ENCODE measurements at places on chromosomes 13 and 19.

DNA sequence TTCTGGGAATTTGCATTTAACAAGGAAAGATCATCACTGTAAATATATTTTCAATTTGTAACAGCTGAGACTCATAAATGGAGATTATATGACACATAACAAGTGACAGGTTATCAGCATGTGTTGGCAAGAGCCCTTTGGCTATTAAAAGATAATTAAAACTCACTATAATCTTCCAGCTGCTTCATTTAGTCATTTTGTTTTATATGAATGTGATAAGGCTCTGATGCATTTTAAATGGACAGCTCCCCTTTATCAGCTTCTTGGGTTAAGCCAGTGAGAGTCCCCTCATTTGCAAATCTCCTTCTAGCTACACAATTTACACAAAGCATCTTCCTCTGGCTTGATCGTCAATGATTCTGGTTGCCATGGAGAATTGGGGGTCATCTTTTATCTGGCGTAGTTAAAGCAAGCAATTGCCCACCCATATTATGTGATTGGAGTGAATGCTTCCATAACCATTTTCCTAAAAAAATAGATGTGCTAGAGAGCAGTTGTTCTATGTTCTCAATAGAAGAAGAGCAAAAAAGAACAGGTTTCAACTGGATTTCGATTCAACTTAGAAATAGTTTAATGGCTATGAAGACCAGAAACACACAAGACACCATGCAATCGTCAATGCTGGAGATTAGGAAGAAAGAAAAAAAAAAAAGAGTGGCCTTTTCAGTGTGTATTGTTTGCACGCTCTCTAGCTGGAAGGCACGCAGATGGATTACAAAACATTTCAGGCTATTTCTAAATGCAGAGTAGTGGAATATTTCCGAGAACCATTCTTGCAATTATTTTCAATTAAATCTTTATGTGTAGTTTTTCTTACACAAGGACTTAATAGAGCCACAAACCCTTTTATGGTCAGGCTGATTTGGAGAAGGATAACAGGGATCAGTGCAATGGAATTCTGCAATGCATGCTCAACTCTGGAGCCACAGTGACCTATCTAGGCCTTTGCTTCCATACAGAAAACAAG is 27.4 kb downstream of the STARD13 start:
- DNase-seq: peak; percentile 33

- DNase-seq: no peak
Measured at GRCh38 chr19:33553530-33554310, 32.1 kb upstream of the PEPD start.

- DNase-seq: no peak
Measured at GRCh38 chr13:36837354-36838092, 18.5 kb downstream of the RFXAP start.

GRCh38 chr13:80249516-80250212 is 91.3 kb downstream of the SPRY2 start:
- DNase-seq: no peak

- no peak for DNase-seq
Measured at GRCh38 chr13:89967701-89968100, 1379.8 kb upstream of the MIR17HG start.

GRCh38 chr19:19866611-19867248 is 1.0 kb downstream of the ZNF253 start:
- peak; percentile 9 for DNase-seq

GRCh38 chr13:25037057-25037813 is 58.7 kb upstream of the PABPC3 start:
- peak; percentile 57 for DNase-seq

GRCh38 chr19:10651851-10652250 is 2.3 kb upstream of the ILF3 start:
- no peak for DNase-seq

DNA sequence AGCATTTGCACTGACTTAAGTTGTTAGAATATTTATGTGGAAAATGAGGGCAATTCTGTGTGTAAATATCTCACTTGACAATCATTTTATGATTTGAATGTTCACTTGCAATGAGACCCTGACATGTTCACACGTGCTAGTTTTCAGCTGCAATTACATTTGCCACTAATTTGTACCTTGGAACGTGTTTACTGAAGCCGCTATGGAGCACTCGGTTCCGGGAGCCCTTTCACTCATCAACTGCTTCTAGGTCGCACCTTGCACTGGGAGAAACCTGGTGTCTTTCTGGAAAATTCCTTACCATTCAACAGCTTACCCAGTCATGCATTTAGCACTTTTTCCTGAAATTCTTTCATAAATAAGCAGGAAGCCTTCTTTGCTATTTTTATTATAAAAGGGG is 229.6 kb downstream of the ZIC5 start:
- DNase-seq: no peak

DNA sequence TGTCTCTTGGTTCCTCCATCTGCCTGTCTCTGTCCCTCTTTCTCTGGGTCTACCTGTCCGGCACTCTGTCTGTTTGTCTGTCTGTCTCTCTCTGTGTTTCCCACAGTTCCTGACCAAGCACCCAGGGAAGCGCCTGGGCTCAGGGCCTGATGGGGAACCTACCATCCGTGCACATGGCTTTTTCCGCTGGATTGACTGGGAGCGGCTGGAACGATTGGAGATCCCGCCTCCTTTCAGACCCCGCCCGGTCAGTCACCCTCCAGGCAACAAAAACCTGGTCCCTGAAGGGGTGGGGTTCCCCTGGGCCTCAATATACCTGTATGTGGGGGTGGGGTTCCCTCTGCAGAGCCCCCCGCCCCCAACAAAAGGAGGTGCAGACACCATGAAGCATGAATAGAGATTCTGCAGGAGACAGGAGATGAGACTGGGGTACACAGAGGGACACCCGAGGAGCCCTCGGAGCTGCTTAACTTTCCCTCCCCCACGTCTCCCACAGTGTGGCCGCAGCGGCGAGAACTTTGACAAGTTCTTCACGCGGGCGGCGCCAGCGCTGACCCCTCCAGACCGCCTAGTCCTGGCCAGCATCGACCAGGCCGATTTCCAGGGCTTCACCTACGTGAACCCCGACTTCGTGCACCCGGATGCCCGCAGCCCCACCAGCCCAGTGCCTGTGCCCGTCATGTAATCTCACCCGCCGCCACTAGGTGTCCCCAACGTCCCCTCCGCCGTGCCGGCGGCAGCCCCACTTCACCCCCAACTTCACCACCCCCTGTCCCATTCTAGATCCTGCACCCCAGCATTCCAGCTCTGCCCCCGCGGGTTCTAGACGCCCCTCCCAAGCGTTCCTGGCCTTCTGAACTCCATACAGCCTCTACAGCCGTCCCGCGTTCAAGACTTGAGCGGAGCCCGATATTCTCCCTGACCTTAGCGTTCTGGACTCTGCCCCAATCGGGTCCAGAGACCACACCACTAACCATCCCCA is 2.6 kb upstream of the CACNG7 start:
- DNase-seq: no peak

DNA sequence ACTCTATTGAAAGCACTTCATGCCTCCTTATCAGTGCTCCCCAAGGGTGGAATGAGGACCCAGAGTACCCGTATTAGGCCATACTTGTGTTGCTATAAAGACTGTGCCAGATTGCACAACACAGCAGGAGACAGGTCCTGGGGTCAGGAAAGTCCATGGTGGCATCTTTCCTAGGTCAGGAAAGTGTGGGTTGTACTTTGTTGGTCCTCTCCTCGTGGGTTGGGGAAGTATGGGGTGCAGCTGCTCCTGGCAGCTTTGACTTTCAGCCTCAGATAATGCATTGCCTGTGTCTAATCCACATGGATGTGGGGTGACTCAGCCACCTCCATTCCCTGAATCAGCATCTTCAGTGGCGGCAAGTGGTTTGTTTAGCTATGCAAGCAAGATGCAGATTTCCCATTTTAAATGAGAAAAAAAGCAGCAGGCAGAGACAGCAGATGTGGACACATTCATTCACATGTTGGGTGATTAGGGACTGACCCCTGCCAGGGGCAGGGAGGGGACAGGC is 8.4 kb upstream of the CYP2B6 start:
- peak; percentile 1 for DNase-seq

- DNase-seq: no peak
Measured at GRCh38 chr19:30651691-30652090, 279.5 kb downstream of the ZNF536 start.

GRCh38 chr19:5536337-5536894 is 31.3 kb downstream of the TINCR start:
- peak; percentile 58 for DNase-seq
